ENCODE measurements at places on chromosomes 13 and 19.

GRCh38 chr19:33221638-33222037, 4.0 kb downstream of the SLC7A10 start:
- DNase-seq: no peak

GRCh38 chr13:32748305-32748704, 162.1 kb downstream of the PDS5B start:
- DNase-seq: no peak

GRCh38 chr19:2983351-2984214, 6.2 kb downstream of the TLE6 start:
- DNase-seq: peak; percentile 60

- no peak for DNase-seq
These were observed 961 bp upstream of the VSIG10L start for GRCh38 chr19:51342631-51343569.

GRCh38 chr13:38849315-38849714, 141.3 kb downstream of the STOML3 start:
- DNase-seq: no peak
